Activated CD8-positive, alpha-beta memory T cell treated with anti-CD3 and anti-CD28 coated beads for 36 hours (primary cell): ENCODE measurements at places on chromosomes 2 and 18. TPM values are rescaled to one million over a fixed set of nuclear protein-coding genes. Genes with fewer than 3 reads are reported as not detected.

The MOB1A gene
- total RNA-seq = 164 TPM

The AQP12A gene
- not detected for total RNA-seq

The REEP1 gene
- 0.25 TPM for total RNA-seq

The FHL2 gene
- 2.5 TPM for total RNA-seq

The RALB gene
- total RNA-seq = 33.5 TPM

The FOXD4L1 gene
- total RNA-seq = 0.21 TPM

The WDR75 gene
- 107 TPM for total RNA-seq

The SERPINB7 gene
- total RNA-seq = not detected

The PID1 gene
- total RNA-seq = not detected

The SPIRE1 gene
- total RNA-seq = 9.5 TPM

The PDE11A gene
- total RNA-seq = not detected

The HJURP gene
- 53.9 TPM for total RNA-seq

The ACYP2 gene
- total RNA-seq = 6.5 TPM

The CHST9 gene
- not detected for total RNA-seq

The ADRA2B gene
- 0.25 TPM for total RNA-seq

The AQP4 gene
- total RNA-seq = not detected

The UBE2E3 gene
- total RNA-seq = 38.8 TPM

The CROCC2 gene
- not detected for total RNA-seq

The SLC9A4 gene
- total RNA-seq = not detected

The MSTN gene
- not detected for total RNA-seq

The FLACC1 gene
- total RNA-seq = 0.97 TPM

The KATNAL2 gene
- 0.82 TPM for total RNA-seq

The MBP gene
- 53.9 TPM for total RNA-seq

The PLB1 gene
- 0.73 TPM for total RNA-seq

The FOXI3 gene
- total RNA-seq = not detected

The ZEB2 gene
- total RNA-seq = 35.0 TPM

The SPDYA gene
- 0.99 TPM for total RNA-seq

The EN1 gene
- not detected for total RNA-seq
